ENCODE measurements at places on chromosomes 4 and X. TPM values are rescaled to one million over a fixed set of nuclear protein-coding genes. Genes with fewer than 3 reads are reported as not detected.

DNA sequence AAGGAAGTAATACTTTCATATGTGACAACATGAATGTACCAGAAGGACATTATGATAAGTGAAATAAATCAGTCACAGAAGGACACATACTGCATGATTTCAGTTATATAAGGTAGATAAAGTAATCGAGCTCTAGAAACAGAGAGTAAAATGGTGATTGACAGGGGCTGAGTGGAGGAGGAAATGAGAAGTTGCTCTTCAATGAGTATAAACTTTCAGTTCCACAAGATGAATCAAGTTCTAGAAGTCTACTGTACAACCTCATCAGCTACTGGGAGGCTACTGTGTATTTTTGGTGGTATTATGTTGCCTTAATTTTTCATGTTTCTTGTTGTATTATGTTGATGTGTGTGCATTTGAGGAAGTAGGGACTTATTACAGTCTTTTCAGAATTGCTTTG, 270.9 kb upstream of the GRIA3 start:
- DNase-seq: no peak

- no peak for DNase-seq
Measured at GRCh38 chr4:41878170-41878969, 56.9 kb upstream of the TMEM33 start.

- no peak for DNase-seq
Measured at GRCh38 chr4:13546142-13546940, 2.0 kb upstream of the NKX3-2 start.

ART3 gene
- total RNA-seq: not detected

DMRTC1 gene
- not detected for total RNA-seq
